ENCODE measurements at places on chromosomes 12 and 14. TPM values are rescaled to one million over a fixed set of nuclear protein-coding genes. Genes with fewer than 3 reads are reported as not detected.
A peak's percentile ranks its signal among the peaks of the same experiment; 100 is the strongest.

DNA sequence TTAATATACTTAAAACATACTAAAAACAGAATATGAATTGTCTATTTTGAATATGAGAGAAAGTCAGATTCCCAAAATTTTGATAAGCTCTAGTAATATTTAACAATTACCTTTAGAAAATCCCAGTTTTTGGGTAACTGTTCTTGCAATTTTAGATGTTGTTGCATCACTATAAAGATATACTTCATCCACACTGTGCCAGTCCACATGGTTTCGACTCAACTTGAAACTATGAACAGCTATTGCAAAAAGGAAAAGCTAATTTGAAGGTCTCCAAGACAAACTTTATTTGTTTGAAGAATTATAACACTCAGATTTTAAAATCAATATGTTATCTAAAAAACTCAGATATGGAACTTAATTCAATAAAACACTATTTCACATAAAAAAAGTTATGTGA lies 59.9 kb downstream of the DDHD1 start:
- DNase-seq: no peak

DNA sequence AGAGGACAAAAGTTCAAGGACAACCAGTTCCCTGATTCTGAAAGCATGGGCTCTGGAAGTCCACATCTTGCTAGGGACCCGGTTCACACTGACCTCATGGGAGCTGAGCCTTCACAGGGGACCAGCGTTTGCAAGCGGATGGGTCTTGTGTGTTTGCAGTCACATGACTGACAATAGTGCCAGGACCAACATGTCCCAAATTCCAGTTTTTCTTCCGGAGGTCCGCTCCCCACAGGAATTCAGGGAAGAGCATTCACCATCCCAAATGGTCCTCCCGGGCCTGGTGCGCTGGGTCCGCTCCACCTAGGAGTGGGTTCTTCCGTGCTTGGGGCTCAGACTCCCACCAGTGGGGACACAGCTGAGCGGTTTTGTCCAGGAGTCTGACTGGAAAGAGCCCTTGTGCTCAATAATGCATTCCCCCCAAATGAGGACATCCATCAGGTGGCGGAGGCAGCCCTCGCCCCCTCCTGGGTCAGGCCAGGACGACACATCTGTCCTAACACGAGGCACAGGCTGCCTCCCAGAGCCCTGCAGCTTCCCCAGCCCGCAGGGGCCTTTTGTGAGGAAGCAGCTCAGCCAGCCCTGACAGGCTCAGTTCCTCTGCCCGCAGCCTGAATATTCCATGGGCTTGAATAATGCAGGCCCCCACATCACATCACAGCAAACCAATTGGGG lies 91.8 kb upstream of the BCL11B start:
- DNase-seq: no peak

DNA sequence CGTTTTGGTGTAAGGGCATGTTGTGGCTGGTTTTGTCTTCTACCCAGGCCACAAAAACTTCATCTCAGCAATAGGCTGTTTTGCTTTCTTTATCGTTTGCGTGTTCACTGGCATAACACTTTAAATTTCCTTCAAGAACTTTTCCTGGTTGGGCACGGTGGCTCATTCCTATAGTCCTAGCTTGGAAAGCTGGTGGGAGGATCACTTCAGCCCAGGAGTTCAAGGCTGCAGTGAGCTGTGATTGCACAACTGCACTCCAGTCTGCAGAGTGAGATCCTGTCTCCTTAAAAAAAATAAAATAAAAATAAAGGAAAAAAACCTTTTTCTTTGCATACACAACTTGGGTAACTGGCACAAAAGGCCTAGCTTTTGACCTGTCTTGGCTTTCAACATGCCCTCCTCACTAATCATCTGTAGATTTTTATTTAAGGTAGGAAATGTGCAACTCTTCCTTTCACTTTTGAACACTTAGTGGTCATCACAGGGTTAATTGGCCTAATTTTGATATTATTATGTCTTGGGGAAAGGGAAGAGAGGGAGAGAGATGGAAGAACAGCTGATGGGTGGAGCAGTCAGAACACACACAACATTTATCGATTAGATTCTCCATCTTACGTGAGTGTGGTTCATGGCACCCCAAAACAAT lies 78.9 kb upstream of the PSMA6 start:
- no peak for DNase-seq

DNA sequence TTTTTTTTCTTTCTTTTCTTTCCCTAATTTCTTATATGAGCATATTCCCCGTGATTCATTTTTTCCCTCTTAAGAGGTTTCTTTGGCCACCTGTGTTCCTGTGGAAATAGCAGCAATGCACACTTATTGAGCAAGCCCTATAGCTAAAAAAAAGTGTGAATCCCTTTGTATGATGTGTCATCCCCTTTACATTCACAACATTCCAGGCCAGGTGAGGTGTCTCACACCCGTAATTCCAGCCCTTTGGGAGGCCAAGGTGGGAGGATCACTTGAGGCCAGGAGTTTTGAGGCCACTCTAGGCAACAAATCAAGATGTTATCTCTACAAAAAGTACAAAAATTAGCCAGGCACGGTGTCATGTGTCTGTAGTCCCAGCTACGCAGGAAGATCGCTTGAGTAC lies 700.4 kb upstream of the TBX3 start:
- DNase-seq: no peak

GRCh38 chr12:97148941-97149559 lies 242.0 kb downstream of the NEDD1 start:
- no peak for DNase-seq

DNA sequence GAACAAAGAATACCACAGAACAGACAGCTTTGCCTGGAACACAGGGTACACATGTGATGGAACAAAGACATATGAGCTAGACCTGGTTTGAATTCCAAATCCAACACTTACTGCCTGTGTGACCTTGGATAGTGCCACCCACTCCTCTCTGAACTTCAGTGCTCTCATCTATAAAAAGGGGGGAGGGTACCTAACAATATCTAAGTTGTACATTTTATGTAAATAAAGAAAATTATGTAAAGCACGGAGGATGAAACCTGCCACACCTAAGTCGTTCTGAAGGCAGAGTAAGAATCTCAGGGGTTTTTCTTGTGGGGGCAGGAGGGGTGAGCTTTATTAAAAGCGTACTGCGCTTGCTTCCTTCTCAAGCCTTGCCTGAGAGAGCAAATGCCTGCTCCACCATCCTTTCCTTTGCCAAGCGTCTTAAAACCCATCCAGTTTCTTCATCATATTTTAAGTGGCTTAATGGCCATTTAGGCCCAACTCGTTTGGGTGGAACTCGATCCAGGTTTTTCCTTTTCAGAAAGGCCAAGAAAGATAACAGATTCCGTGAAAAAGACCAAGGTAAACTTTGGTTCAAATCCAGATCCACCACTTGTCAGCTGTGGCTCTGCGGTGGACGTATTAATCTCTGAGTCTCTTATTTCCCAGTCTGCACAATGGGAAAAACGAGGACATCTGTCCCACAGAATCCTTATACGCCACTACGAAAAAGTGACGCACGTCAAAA lies 946 bp downstream of the DDX24 start:
- peak; percentile 26 for DNase-seq

DNA sequence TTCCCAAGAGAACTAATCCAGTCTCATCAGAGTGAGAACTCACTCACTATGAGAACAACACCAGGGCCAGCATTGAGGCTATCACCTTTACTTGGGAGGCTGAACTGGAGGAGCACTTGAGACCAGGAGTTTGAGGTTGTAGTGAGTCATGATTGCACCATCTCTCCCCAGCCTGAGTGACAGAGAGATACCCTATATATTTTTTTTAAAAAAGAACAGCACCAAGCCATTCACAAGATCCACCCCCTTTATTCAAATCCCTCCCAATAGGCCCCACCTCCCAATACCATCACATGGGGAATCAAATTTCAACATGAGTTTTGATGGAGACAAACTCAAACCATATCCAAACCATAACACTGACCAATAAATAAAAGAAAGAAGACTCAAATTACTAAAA lies 3.7 kb upstream of the TMX1 start:
- no peak for DNase-seq

KRT78 gene
- total RNA-seq: not detected

- DNase-seq: peak; percentile 11
Observed at GRCh38 chr12:45050751-45051571, at the start of gene DBX2. TSS of gene DBX2 (minus strand) at chr12:45051099. CDS start at chr12:45050927, 172 bp downstream.

DNA sequence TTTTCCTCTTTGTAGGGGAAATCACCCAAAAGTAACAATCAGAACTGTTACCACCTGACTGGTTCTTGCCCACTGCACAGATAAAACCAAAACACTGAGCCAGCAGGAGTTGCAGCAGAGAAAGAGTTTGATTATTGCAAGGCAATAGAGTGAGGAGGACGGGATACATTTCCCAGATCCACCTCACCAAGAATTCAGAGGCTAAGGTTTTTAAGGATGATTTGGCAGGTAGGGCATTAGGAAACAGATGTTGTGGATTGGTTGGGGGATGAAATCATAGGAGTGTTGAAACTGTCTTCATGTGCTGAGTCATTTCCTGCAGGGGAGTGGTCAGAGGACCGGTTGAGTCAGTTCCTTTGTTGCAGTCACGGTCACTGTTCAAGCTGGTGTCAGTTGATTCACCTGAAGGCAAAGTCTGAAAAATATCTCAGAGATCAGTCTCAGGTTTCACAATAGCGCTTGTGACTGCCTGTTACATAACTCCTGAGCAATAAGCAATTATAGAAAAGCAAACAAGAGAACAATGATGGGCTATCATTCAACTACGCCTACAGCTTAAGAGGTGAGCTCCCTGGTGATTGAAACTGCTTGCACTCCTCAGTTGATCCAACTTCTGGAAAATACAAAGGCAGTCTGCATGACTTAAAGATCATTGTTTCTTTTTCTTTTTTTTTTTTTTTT lies 20.3 kb upstream of the AMN1 start:
- no peak for DNase-seq

ABHD12B gene
- total RNA-seq: 0.27 TPM

GRCh38 chr14:52363041-52363704 lies 49.1 kb downstream of the PTGER2 start:
- no peak for DNase-seq

STAC3 gene
- 1.1 TPM for total RNA-seq

DNA sequence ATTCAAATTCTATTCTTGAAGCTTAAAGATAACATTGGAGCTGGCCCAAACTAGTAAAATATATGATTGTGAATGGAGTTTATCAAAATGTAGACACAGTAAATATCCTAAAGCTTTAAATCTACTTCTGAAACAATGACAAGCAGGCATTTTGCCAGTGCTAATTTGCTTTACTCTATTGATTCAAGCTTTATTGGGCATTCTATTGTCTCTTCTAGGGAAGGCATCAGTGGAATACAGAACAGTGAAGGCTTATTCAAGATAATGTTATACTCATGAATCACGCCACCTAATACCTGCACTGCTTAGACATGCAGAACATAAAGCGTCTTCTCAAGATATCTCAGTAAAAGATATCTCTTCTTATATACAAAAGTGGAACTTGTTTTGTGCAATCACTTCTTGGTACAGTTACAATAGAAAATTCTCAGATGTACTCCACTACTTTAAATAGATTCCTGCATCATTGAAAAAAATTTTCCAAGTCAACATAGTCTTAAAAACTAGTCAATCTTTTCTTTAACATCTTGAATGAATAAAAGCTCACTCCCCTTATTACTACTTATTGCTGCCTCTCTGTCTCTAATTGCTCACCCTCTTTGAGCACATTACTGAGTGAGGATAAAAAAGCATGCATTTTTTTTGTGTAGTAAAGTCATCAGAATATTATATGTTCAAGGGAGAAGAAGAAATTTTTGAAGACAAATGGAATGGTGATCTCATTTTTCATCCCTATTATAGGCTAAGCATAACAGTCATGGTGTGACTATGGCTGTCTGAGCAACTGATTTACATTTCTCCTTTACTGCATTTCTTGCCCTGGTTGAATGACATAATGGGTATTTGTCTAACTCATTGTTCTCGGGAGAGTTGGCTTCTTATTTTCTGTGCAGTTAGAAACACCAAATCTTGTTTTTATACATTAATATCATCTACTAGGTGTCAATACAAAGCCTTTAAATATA lies 98.0 kb upstream of the E2F7 start:
- DNase-seq: no peak

DNA sequence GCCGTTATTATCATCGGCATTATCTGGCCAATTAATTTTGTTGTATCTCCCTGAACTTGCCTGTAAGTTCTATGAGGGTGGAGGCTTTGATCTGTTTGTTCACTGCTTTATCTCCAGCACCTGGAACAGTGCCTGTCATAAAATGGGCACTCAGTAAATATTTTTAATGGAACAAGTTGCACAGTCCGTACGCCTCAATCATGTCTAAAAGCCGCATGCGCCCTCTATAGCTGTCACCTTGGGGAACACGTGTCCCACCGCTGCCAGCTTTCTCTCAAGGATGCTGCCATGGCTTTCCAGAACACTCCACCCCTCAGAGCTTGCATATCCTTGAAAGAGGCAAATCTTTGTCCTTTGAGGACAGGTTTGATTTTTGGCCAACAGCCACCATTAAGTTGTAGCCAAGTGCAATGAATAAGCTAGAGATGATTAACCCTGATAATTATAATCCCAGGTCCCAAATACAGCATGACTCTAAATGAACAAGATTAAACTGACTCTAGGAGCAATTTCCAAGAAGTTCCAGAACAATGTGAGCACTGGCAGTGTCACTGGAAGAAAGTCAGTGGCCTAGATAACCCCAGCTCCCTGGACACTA lies 55.1 kb downstream of the ERH start:
- no peak for DNase-seq
